ENCODE measurements at places on chromosomes 2 and 18. TPM values are rescaled to one million over a fixed set of nuclear protein-coding genes. Genes with fewer than 3 reads are reported as not detected.

DNA sequence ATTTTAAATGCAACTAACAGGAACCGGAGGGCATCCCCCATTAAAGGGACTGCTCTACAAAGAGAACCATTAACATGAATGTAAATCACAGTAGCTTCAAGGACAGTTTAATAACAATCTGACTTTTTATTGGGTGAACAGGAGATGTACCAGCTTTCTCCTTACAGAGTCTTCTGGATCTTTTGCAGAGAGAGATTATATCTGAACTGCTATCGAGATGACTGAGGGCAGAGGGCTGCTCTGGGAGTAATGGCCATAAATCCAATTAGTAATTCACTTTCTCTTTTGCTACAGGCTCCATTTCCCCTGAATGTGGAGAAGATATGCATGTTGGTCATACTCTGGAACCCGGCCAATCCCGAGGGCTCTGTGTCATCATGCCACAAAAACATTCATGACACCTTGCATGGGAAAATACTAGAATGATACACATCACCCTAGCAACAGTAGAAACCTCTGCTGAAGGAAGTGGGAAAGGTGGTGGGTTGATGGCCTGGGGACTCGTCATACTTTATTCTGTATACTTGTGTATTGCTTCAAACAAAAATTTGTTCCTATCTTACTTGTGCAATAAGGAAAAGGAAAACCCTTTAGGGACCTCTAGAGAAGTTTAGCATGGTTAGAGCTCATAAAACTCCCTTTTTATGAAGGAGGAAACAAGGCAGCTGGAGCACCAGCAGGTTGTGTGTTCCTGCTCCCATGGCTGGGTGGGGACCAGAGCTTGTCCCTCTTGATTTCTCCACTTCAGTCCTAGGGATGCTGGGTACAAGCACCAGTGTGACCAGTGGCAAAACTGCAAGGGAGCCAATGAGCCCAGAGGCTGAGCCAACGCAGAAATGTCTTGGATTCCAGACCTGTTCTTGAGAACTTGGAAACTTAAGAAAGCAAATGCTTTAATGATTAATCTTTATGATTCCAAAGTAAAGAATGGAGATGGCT is 26.0 kb downstream of the CTAGE1 start:
- no peak for DNase-seq

SERPINB7 gene
- 0.72 TPM for total RNA-seq

- DNase-seq = no peak
These were observed 238.5 kb downstream of the MTX2 start for GRCh38 chr2:176507786-176508185.

DNA sequence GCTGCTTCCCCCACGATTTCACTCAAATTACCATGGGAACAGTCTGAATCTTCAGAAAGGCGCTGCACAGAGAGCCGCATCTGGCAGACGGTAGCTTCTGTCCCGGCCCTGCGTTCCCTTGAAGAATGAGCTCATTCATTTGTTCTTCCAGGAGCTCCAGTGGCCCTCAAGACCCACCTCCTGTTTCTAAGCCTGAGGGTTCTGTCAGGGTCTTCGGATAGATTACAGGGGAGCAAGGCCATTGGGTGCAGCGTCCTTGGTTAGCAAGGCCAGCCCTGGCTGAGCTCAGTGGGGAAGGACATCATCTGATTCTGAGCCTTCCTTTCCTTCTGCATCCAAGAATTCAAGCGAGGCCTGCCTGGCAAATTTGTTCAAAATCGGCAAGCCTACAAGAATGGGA is 111.9 kb downstream of the PDCL3 start:
- peak; percentile 11 for DNase-seq

- no peak for DNase-seq
These were observed 4.7 kb upstream of the STAT1 start for GRCh38 chr2:191018643-191019119.

DNA sequence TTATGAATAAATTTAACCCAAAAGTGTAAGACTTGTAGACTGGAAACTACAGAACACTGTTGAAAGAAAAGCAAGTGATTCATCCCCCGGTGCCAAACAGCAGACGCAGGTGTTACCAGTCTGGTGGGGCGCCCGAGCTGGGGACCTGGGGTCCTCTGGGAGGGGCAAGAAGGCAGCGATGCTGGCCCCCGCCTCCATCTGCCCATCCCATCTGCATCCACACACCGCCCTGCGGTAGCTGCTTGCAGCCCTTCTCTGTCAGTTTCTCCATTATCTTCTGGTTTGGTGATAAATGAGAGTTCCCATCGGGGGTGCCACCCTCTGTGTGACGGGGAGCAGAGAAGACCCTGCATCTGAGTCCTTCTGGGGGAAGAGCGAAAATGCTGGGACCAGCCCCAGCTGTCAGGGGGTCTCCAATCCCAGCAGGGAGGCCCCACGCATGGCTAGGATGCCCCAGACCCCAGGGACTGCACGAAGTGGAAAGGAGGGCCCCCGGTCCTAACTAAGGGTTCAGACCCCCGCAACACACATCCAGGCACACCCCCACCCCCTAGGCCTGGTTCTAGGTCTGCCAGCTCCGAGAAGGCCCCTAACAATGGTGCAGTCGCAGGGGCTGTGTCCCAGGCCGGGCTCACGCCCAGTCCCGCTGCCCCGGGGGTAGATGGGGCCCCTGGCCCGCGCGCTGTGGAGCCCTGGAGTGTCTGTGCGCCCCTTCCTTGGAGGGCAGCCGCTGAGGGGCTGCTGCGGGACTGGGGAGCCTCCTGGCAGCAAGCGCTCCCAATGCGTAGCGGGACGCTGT is 686 bp upstream of the RGPD8 start:
- no peak for DNase-seq

CD226 gene
- total RNA-seq = 2.1 TPM

TMEM182 gene
- total RNA-seq = 386 TPM

GRCh38 chr2:218270721-218271486 is 585 bp downstream of the PNKD start:
- DNase-seq = no peak

GRCh38 chr18:10465174-10465939 is 10.9 kb downstream of the APCDD1 start:
- no peak for DNase-seq

FBXO11 gene
- 104 TPM for total RNA-seq

AMER3 gene
- total RNA-seq = not detected

HOXD1 gene
- total RNA-seq = not detected

GRCh38 chr18:61606759-61607158 is 273.5 kb downstream of the CDH20 start:
- peak; percentile 64 for DNase-seq

CYTIP gene
- 1.7 TPM for total RNA-seq

RAB6C gene
- total RNA-seq = 0.10 TPM

TWSG1 gene
- 74.1 TPM for total RNA-seq

DNA sequence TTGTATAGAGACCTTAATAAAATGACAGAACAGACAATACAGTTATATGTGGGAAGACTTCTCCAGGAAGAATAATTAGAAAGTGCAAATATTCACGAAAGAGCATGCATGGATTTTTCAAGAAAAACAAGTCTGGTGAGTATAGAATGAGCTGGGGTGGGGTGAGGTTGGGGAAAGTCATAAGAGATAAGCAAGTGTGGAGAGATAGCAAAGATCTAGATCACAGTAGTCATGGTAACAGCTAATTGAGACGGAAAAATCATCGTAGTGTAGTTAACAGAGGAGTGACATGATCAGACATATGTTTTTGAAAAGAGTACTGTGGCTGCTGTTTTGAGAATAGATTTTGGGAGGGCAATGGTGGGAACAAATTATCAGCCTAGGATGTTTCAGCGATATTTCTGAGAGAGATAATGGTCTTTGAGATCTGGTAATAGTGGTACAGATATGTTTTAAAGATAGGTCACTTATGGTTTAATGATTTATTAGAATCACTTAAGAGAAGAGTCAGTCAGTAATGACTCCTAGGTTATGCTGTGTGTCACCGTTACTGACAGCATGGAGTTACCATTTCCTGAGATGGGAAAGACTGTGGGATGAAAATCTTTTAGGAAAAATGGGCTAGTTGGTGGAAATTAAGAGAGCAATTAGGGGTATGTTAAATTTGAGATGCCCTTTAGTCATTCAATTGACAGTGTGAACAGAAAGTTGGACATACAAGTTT is 248.5 kb upstream of the SLC8A1 start:
- no peak for DNase-seq

SEC11C gene
- 7.0 TPM for total RNA-seq

GRCh38 chr18:58268849-58269248 is 224.8 kb downstream of the NEDD4L start:
- DNase-seq = peak; percentile 72

- no peak for DNase-seq
These were observed 304.4 kb downstream of the KCNS3 start for GRCh38 chr2:18182861-18183260.

- DNase-seq = peak; percentile 55
These were observed 28.4 kb downstream of the ARHGEF4 start for GRCh38 chr2:130864830-130865800.

GRCh38 chr2:116696223-116696622 is 1118.3 kb upstream of the DDX18 start:
- no peak for DNase-seq

DNA sequence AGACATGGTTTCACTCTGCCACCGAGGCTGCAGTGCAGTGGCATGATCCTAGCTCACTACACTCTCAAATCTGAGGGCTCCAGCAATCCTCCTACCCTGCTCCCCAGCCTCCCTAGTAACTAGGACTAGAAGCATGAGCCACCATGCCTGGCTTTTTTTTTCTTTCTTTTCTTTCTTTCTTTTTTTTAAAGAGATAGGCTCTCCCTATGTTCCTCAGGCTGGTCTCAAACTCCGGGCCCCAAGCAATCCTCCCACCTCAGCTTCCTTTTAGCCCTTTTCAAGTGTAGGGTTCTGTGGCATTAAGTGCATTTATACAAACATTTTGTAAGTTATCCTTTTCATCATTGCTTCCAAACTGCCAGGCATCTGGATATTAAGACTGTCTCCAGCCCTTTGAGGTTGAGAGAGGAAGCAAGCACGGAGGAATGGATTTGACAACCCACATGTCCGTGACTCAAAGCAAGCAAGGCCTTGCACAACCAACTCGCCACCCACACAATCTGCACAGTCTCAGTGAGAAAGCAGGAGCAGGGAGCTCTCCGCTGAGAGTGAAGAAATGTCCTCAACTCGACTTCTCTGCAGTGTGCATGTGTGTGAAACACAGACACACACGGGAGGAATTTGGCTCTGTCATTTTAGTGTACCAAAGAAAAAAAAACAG is 65.6 kb downstream of the ATP8B1 start:
- DNase-seq = no peak

DNA sequence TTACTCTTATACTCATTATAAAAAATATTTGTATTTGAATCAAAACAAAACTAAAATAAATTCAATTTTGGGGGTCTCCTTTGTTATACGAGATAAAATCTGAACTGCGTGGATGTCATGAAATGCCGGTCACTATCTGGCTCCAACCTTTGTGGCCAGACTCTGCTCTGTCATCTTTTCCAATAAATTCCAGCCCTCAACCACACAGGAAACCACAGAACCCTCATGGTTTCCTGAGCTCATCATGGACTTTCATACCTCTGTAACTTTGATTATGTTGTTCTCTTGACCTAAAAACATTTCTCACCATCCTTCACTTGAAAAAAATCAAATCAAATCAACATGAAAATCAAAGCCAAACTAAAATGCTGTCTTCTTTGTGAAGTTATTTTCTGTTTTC is 724.7 kb downstream of the METTL4 start:
- no peak for DNase-seq

GRCh38 chr2:123179526-123179925 is 845.6 kb upstream of the CNTNAP5 start:
- DNase-seq = no peak

SERPINB5 gene
- 25.3 TPM for total RNA-seq

ABCG8 gene
- not detected for total RNA-seq

DNA sequence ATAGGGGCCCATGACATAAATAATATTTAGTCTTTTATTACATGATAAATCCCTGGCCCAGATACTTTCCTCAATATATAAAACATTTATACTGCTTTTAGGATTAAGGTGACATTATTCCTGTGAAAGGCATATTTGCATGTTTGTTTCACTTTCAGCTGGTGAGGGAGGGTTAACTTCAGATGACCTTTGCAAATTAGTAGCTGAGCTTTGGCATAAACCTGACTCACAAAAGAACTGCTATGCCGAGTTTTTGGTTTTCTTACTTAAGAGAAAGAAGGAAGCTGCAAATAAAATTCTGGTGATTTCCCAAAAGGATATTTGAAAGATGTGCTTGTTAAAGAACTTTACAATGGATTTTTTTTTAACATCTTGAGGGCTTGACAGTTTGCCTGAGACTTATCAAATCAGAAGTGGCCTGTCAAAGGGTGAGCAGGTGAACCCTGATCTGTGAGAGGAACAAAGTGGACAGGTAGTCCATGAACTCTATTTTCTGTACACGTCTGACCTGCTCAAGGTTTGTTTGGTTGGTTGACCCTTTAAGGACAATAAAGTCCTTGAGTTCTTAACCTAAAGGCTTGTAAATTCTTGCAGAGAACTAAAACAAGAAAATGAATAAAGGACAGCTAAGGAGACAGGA is 93.5 kb downstream of the FAM124B start:
- DNase-seq = no peak

NTSR2 gene
- total RNA-seq = not detected

DNA sequence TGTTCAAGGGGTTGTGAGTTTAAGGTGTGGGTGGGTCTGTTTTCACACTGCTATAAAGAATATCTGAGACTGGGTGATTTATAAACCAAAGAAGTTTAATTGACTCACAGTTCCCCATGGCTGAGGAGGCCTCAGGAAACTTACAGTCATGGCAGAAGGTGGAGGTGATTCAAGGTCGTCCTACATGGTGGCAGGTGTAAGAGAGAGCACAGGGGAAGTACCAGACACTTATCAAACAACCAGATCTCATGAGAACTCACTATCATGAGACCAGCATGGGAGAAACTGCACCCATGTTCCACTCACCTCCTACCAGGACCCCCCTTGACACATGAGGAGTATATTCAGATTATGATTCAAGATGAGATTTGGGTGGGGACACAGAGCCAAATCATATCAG is 38.0 kb downstream of the RHBDD1 start:
- no peak for DNase-seq

DNA sequence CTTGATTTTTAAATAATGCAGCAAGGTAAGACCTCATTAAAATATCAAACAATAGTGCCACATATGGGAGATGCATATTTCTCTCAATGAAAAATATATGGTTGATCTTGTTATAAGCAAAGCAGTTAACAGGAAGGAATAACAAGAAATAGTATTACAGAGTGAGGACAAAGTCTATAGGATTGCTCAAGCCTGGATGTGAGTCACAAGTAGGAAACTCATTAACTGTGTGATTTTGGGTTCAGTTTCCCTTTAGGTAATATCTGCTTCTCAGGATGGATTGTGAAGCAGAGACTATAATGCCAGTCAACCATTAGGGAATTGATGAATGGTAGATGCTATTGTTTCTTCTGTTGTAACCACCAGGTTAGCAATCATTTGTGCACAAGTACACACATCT is 42.9 kb upstream of the SPHKAP start:
- DNase-seq = no peak

- peak; percentile 74 for DNase-seq
These were observed 154.8 kb downstream of the TGIF1 start for GRCh38 chr18:3604498-3605408.

Data from tongue (tissue), 3 donors.